ENCODE measurements at places on chromosomes 2 and 18. TPM values are rescaled to one million over a fixed set of nuclear protein-coding genes. Genes with fewer than 3 reads are reported as not detected.

Gene PPM1G
- 46.2 TPM for total RNA-seq

Gene EIF2AK2
- 22.3 TPM for total RNA-seq

GRCh38 chr2:234873828-234874173 is 78.0 kb upstream of the SH3BP4 start:
- no peak for DNase-seq
- no peaks in the 10 kb centered on the region for H3K27me3 ChIP-seq
- H3K36me3 ChIP-seq: no peaks in the 10 kb centered on the region
- H3K4me3 ChIP-seq: no peak overlapping the region
- H3K4me1 ChIP-seq: no peaks in the 10 kb centered on the region

- peak overlapping the region; percentile 95 for H3K27ac ChIP-seq
- DNase-seq: peak; percentile 79
- no peak overlapping the region for H3K4me3 ChIP-seq
- no peaks in the 10 kb centered on the region for H3K4me1 ChIP-seq
- no peaks in the 10 kb centered on the region for H3K27me3 ChIP-seq
- no peaks in the 10 kb centered on the region for H3K36me3 ChIP-seq
These were observed 61.9 kb upstream of the HAAO start for GRCh38 chr2:42854207-42854818.

GRCh38 chr2:44970846-44971450 is 29.4 kb downstream of the SIX3 start:
- no peak for DNase-seq
- H3K36me3 ChIP-seq: no peaks in the 10 kb centered on the region
- no peak overlapping the region for H3K27ac ChIP-seq
- H3K4me3 ChIP-seq: no peak overlapping the region
- no peaks in the 10 kb centered on the region for H3K27me3 ChIP-seq

DNA sequence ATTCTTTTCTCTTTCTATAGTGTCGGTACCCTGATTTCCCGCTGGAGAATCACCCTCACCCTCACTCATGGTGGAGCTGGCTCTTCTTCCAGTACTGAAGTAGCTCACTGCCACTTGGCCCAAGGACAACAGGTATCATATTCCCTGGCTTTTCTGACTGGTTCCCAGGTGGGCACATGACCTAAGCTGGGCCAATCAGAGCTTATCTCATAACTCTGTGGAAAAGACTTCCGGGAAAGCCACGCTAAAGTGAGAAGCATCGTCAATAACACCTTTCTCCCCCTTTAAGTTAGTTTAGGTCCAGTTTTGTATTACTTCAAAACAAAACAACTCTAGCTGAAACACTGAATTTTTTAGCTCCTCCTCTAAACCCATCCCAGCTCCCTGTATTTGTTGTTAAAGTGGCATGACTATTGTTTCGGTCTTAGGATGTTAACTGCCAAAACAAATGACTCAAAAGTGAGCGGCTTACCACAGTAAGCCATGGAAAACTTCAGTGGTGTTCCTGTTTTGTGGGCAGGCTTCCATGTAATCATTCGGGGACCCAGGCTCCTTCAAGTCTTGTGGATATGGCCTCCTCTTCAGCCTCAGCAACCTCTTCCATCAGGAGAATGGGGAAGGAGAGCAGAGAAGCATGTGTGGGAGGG is 137.4 kb upstream of the DLX2 start:
- H3K4me1 ChIP-seq: no peaks in the 10 kb centered on the region
- peaks cover 3% of the 10 kb centered on the region for H3K27me3 ChIP-seq
- H3K36me3 ChIP-seq: no peaks in the 10 kb centered on the region

DNA sequence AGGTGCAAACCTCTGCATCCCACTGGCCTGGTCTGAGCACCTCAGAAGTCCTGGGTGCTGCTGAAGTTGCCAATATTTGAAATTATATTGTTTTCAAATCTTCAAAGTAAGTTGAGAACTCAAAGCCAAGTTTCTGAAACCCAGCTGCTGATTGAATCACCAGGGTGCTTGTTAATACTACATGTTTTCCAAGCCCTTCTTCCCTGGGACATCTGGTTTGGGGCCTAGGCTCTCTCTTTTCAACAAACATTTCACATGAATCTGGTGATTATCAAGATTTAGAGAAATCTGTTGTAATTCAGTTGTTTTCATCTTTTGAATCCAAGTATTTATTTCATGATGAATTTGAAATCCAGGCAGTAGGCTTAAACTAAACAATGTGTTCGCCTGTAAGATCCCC is 24.4 kb downstream of the MLPH start:
- peaks cover 19% of the 10 kb centered on the region for H3K4me1 ChIP-seq
- no peak for DNase-seq
- H3K27me3 ChIP-seq: no peaks in the 10 kb centered on the region
- H3K36me3 ChIP-seq: no peaks in the 10 kb centered on the region
- no peak overlapping the region for H3K4me3 ChIP-seq

DNA sequence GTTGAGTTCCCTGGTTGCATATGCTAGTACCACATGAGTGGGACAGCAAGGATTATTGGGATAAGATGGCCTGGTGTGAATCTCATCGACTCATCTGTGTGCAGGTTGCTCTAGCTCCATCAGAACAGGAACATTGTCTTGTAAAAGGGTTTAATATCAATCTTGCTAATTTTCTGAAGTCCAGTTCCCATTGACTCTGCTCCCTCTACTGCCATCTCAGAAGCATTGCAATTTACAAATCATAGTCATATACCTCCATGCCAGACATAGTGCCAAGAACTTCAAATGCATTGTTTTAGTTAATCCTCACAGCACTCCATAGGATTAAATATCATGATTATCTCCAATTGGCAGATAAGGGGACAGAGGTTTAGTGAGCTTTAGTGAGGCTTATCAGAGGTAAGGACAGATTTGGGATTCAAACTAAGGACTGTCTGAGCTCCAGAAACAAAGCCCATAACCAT is 4.8 kb upstream of the STAT4 start:
- H3K27ac ChIP-seq: no peak overlapping the region
- no peaks in the 10 kb centered on the region for H3K4me1 ChIP-seq
- no peak overlapping the region for H3K4me3 ChIP-seq
- no peak for DNase-seq

Measured in breast epithelium (tissue), 4 donors.